Hematopoietic multipotent progenitor cell (in vitro differentiated cells): ENCODE measurements at places on chromosomes 5 and 9.

DNA sequence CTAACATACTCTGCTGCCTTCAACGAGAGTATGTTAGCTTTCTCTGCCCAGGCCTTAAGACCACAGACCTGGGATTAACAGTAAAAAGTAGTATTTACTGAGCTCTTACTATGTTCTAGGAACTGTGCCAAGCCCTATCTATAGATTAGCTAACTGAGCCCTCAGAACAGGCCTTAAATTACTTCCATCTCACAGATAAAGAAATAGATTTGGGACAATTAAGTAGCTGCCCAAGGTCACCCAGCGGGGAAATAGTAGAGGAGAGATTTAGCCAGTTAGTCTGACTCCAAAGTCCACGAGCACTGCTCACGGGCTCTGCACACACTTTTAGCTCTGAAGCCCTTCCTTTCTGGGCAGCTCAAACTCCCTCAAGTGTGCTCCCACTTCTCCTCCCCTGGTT is 64.5 kb upstream of the EQTN start:
- DNase-seq, result no peak

DNA sequence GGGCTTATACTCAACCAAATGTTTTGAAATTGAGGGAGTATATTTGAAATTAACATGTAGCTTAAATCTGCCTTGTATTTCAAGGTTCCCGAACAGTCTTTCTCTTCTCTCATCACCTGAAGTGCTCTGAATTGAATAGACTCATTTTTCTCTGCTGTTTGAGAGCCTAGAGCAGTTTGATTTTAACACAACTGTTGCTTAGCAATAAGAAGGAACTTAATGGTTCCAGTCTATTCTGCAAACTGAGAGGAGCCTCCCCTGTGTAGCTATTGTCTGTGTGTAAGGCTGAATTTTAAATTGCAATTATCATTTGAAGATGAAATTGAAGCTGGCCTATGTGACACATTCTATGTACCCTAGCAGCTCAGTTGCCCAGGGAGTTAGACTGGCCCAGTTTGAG is 87.1 kb upstream of the CKMT2 start:
- no peak for DNase-seq

- no peak for DNase-seq
Measured at GRCh38 chr5:139408191-139408590, 4.3 kb upstream of the SPATA24 start.

DNA sequence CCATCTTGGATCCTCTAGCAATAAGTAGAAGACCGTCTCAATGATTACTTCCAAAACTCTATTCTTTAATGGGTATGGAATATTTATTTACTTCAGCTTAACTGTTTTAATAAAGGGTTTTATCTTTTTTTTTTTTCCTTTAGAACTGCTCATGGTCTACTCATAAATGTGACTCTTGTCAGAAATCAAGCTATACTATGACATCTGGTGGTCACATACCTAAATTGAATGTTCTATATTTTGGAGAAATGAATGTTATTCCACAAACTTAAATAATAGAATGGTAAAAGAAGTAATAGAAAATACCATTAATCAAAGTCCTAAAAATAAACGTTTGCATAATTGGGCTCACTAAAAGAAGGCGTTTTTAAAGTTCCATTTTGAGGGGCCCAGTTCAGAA is 131.2 kb upstream of the PLCXD3 start:
- no peak for DNase-seq

GRCh38 chr5:58641533-58641932 is 58.7 kb downstream of the RAB3C start:
- DNase-seq, result no peak

- DNase-seq, result no peak
Measured at GRCh38 chr5:60195083-60195482, 301.6 kb upstream of the PDE4D start.

GRCh38 chr5:69531406-69531801 is 28.6 kb upstream of the GTF2H2C start:
- no peak for DNase-seq

DNA sequence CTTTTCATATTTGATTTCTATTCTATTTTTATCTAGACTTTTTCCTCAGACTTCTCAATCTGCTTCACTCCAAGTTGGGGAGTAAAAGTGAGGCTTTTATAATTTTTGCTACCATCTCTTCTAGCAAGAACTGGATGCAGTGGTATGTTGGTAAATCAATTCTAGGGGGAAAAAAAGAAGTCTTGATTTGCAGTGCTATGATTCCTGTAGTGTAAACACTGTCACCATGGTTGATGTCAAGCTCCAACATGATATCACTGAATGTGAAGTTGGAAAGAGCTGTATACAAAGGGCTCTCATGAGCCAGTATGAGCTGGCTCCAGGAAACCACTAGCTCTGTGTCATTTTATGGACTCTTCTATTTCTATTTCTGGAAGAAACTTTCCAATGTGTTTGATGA is 439.2 kb downstream of the NTRK2 start:
- DNase-seq, result no peak

DNA sequence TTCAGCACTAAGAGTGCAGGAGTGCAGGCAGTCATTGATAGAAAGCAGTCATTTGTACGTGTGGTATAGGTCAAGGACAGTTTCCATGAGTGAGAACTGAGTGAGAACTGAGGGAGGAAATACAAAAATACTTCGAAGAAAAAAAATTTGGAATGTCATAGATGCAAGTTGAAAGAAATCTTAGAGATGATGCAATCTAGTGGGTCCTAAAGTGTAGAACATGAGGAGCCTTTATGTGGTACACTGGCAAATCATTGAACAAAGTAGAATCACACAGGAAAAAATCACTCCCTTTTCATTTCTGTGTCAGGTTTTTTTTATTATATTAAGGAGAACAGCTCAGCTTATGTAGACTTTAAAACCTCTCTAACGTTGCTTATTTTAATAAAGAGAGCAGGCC is 26.4 kb upstream of the SLC1A1 start:
- DNase-seq, result no peak

GRCh38 chr9:32589083-32589723 is 16.2 kb upstream of the NDUFB6 start:
- no peak for DNase-seq
